ENCODE measurements at places on chromosomes 2 and 18.

DNA sequence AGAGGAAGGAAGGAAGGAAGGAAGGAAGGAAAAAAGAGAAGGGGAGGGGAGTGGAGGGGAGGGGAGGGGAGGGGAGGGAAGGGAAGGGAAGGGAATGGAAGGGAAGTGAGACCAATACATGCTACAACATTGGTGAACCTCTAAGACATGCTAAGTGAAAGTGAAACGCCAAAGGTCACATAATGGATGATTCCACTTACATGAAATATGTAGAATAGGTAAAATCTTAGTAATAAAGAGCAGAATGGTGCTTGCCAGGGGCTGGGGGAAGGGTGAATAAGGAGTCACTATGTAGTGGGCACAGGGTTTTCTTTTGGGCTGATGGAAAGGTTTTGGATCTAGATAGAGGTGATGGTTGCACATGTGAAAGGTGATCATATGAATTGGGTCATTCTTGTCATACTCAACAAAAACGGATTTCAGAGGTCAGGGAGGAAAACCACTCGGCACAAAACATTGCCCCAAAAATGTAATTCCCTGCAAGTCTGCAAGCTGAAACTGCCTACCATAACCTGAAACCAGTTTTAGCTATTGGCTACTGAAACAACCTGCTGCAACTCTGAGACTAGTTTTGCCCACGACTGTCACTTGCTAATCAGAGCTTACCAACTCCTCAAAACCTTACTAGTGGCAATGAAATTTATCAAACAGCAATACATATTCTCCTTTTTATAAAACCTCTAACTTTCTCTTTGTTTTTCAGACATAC is 59.2 kb downstream of the CCDC141 start:
- DNase-seq, result no peak

GRCh38 chr2:122148128-122148767 is 392.8 kb downstream of the TSN start:
- DNase-seq, result no peak

- DNase-seq, result no peak
These were observed 308.2 kb downstream of the PIEZO2 start for GRCh38 chr18:10841203-10841602.

- no peak for DNase-seq
These were observed 2.4 kb upstream of the DSC3 start for GRCh38 chr18:31044926-31045325.

GRCh38 chr2:21392649-21393048 is 268.9 kb downstream of the TDRD15 start:
- no peak for DNase-seq

GRCh38 chr2:131394147-131394931 is 30.4 kb upstream of the RAB6D start:
- no peak for DNase-seq

DNA sequence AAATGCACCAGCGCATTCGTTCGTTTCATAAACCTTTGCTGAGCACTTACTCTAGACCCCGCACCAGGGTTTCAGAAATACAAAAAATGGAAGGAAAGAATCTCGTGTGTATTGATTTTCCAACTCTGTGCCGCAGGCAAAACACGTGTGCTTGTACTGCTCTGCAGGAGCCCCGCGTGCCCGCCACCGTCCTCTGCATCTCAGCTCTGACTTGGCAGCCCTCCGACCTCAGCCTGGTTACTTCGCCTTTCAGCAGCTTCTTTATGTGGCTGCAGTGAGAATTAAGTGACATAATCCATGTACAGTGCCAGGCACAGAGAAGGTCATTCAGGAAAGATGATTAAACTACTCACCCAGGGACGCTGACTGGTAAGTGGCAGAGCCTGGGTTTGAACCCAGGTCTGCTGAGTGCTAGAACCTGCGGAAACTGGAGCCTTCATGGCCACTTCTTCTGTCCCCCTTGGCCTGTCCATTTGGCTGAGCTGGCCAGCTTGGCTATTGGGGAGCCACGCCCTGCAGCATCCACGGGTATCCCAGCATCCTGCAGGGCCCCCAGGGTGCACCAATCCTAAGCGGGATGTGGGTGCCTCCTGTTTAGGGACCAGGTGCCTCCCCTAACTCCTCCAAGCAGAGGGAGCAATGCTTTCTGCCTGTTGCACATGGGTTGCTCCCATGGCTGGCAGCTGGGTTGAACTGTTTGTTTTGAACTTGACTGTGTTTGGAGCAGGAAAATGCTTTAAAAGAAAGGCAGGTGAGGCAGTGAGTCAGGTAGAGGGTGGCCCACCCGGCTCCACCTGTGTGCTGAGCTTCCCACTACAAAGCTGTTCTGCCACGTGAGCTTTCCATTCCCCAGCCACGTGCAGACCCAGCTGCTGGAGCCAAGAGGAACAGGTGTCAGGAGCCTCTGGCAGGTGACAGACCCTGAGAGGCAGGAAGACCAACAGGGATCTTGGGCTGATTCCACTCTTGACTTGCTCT is 34.3 kb downstream of the INHBB start:
- DNase-seq, result no peak

DNA sequence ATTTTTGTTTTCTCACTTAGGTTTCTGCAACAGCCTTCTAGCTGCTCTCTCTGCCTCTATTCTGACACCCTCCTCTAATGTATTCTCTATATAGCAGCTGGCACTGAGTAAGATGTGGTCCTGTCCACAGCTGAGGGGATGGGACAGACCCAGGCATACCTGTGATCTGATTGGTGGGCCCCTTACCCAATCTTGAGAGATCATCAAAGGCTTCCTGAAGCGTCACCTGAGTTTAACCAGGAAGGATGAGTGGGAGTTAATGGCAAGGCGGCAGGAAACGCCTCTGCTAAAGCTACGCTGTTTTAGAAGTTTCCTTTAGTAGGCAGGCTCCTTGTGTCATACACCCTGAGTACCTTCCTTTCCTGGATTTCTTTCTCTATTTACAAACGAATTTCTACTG is 5.7 kb upstream of the TET3 start:
- DNase-seq, result no peak

DNA sequence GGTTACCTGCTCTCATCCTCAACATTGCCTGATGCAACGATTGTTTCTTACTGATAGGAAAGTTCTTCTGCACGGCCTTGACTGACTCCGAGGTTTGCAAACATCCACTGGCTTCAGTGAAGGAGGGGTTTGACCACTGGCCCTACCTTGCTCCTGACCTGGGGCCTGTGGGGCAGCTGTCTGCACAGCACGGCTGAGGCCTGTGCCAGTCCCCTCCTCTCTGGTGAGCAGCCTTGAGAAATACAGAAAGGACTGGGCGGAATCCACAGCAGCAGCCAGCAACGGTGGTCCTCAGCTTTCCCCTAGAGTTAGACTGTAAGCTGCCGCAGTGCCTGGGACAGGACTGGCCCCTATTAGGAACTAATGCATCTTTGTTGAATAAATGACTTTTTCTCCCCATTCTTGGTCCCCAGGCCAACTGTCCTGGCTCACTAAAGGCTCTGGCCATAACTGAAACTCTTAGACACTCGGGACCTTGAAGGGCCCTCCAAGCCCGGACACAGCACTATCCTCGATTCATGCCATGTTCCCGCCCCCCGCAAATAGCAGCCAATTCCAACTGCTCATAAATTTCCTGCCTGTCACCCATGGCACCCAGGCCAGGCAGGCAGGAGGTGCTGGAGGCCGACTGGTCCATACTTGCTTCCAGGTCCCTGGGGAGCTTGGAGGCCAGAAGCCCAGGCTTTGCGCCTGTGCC is 26.7 kb downstream of the ATOH8 start:
- no peak for DNase-seq

- no peak for DNase-seq
These were observed 4.7 kb downstream of the ACVR1 start for GRCh38 chr2:157871415-157871814.

GRCh38 chr18:62183578-62184195 is 3.2 kb downstream of the PIGN start:
- DNase-seq, result peak; percentile 49

GRCh38 chr2:216777637-216778273 is 82.1 kb downstream of the TNP1 start:
- DNase-seq, result peak; percentile 76

GRCh38 chr2:237779521-237779920 is 19.1 kb upstream of the RBM44 start:
- DNase-seq, result no peak

GRCh38 chr2:70887550-70888246 is 48.0 kb upstream of the ATP6V1B1 start:
- DNase-seq, result peak; percentile 83

GRCh38 chr2:151192681-151193080 is 69.0 kb downstream of the RBM43 start:
- no peak for DNase-seq

GRCh38 chr2:43707255-43708015 is 31.2 kb upstream of the C1GALT1C1L start:
- DNase-seq, result no peak

GRCh38 chr18:57659460-57660102 is 37.9 kb upstream of the NARS1 start:
- DNase-seq, result no peak

DNA sequence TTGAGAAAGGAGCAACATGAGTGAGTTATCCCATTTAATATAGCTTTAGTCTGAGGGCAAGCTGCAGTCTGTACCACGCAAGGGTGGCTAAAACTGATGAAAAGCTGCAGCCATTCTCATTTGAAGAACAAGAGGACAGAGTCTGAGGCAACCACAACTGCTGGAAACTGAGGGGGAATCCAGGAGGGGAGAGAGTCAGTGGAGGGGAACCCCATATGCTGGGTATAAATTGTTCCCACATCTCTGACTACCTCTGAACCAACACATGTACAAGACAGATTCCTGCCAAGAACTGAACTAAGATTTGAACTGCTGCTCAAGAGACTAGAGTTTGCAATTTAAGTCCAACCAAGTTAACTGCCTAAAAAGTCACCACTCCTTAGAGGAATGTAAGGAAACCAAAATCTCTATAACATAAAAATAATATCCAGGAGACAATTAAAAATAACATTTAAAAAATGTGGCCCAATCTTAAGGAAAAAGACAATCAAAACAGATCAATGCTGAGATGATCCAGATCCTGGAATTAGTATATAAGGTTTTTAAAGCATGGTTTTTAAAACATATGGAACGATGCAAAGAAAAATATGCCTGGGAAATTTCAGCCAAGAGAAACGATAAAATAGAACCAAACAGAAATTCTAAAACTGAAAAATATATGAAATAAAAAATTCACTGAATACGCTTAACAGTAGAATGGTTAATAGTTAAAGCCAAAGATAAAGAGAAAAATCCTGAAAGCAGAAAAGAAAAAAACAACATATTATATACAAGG is 11.2 kb downstream of the CWC22 start:
- DNase-seq, result no peak

DNA sequence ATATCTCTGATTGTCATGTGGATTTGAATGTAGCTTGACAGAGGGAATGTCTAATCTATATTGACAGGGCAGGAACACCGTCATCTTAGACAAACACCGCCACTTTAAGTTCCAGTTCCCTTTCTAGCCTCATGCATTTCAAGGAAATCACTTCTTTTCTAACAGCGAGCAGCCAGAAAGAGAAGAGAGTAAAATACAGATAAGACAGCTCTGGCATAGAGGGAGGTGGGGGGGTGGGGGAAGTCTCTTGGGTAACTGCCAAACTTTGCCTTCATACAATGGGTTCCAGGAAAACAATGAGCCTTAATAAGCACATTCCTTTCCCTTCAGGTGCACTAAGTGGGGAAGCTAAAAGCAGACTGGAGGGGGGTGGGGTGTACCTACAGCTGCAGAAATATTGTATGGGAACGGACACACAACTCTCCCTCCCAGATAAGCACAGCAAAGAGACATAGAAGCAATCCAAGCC is 37.2 kb downstream of the CASP10 start:
- no peak for DNase-seq

- DNase-seq, result no peak
These were observed 34.2 kb downstream of the ASXL2 start for GRCh38 chr2:25844089-25844488.

GRCh38 chr2:86706220-86706619 is 13.9 kb upstream of the RMND5A start:
- DNase-seq, result no peak

GRCh38 chr2:235591921-235592320 is 98.1 kb downstream of the AGAP1 start:
- DNase-seq, result no peak

DNA sequence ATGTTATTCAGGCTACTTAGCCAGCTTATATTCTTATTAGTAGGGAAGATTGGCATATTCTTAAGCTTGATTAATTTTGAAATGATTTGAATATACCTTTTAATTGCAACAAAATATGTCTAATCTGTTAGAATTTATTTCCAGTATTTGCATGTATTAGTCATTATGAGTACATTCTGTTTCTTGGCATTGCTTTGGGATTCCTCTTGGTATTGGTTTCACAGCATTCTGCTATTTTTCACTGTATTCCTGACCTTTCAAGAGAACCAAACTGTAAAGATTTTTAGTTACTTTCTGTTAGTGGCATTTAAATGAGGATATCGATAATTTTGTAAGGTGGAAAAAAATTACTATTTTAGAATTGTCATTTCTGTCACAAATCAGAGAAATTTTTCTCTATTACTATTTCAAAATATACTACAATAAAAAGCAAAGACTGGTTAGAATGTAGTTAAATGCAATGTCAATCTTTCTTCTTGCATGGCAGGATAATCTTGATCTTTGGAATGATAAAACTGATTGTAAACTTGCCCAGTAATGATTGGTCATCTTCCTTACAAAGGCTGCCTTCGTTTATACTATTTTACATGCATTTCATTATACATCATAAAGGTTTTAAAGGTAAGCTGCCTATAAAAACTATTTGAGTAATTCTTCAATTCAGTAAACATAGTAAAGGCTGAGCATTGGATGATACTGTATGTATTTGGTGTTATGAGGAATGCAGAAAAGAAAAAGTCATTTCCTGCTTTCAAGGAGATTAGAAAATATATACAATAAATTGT is 86.1 kb downstream of the SLC4A10 start:
- DNase-seq, result no peak

DNA sequence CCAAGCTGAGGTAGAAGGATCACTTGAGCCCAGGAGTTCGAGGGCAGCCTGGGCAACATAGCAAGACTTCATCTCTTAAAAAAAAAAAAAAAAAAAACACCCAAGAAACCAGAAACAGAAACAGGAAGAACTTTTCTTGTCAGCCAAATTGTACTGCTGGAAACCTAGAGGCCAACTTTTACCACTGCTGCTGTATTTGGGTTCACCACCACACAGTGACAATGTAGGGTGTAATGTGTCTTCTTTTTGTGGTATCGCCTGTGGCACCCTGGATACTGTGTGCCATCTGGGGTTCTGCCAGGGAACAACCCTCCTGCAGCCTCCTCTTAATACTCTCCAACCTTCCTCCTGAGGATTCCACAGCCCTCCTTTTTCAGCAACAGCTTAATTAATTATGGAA is 72.6 kb downstream of the STK39 start:
- no peak for DNase-seq

DNA sequence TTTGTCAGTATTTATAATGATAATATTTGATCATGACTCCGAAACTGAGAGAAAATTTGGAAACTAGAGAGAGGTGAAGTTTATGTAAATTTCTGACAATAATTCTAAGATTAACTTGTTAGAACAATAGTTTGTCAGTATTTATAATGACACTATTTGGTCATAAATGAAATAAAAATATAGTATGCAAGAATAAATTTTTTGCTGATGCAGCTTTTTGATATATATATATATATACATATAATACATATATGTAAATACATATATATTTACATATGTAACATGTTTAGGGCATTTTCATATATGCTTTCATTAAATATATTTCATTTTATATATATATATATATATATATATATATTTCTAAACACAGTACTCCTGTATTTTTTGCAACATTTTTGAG is 1158.1 kb downstream of the LRP1B start:
- DNase-seq, result no peak

Data from WERI-Rb-1 (cell line).